ENCODE measurements at places on chromosomes 2 and 18. TPM values are rescaled to one million over a fixed set of nuclear protein-coding genes. Genes with fewer than 3 reads are reported as not detected.

LONRF2 gene
- total RNA-seq, result 0.21 TPM

DNA sequence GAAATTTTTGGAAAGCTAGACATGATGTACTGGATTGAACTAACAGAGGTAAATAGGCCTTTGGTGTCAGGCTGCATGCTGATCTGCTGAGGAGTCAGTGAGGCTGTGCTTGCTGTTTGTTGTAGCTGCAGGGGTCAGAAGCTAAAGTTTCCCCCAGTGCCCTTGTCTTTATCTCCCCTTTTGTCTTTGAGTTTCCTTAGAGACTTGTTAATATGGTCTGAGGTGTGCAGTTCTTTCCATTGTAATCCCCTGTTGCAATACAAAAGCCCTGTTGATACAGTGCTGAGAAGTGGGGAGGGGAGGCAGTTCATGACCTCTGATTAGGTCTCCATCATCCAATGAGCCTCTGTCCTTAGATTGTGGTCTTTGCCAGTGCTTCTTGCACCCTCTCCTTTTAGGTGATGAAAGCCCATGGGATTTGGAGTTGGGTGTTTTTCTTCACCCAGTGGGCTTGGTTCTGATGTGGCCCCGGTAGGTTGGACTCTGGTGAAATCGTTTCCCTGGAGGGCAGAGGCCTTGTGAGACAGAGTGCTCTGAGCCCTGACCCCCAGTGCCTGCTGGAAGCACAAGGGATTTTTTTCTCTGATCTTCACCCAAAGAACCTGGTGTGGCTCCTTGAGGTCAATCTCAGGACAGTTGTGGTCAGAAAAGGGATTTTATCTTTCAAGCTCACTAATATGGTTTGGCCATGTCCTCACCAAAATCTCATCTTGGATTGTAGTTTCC is 163.1 kb downstream of the TMEM18 start:
- DNase-seq, result no peak

GRCh38 chr18:69402533-69402989 is 1.9 kb downstream of the DOK6 start:
- no peak for DNase-seq

PIKFYVE gene
- total RNA-seq, result 30.3 TPM

DNA sequence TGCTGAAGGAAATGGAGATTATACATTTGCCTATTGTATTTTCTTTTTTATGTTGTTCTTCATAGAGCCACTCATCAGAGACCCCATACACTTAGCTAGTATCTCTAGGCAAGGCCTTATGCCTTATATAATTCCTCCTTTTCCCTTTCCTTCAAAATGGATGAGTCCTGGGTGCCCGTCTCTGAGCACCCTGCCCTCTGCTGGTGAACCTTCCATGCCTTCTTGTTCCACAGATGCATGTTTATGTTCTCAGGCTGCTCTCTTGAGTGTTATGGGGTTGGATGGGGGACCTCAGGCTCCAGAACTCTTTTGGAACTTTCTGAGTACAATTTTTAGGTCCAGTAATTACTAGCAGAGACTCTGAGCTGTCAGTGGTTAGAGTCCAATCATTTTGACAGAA is 368.6 kb upstream of the SPRED2 start:
- no peak for DNase-seq

DNA sequence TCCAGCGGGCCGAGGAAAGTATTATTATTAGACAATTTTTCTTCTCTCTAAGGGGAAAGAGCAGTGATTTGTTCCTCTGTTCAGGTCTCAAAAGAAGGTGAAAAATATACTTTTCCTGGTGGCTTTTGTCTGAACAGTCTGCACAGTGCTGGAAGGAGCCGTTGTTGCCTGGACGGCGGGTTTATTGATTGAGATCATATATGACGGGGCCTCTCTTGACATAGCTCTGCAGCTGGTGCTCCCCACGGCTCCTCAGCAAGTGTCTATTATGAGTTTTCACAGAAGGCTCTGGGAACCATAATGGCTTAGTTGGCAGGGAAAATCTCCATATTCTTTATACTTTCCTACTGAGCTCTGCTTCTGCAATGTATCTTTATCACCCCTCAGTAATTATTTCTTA is 42.9 kb downstream of the FSHR start:
- DNase-seq, result no peak

GRCh38 chr2:208033701-208034502 is 8.6 kb upstream of the PLEKHM3 start:
- DNase-seq, result no peak

DNA sequence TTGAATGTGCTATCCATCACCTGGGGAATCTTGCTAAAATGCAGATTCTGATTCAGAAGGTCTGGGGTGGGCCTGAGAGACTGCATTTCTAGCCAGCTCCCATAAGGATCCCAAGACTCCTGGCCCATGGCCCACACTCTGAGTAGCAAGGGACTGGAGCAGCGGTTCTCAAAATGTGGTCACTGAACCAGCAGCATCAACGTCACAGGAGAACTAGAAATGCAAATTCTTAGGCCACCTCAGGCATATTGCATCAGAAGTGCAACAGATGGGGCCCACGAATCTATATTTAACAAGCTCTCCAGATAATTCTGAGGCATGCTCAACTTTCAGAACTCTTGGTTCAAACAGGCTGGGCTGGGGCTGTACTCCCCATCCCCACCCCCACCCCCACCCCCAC is 74.6 kb downstream of the DHRS9 start:
- no peak for DNase-seq

ARHGAP28 gene
- not detected for total RNA-seq

FBLN7 gene
- 16.7 TPM for total RNA-seq

HTR2B gene
- not detected for total RNA-seq

Measured in activated T-helper 2 cell treated with anti-CD3 and anti-CD28 coated beads, Interferon-gamma antibody, Interleukin-2, Interleukin-4, amounts not matched to agents 10 μg/mL and 5 μg/mL and 100 μg/mL, durations not matched to agents 14 hours and 24 hours and 36 hours (primary cell).